Transverse colon (tissue), 4 donors: ENCODE measurements at places on chromosomes 13 and 19. TPM values are rescaled to one million over a fixed set of nuclear protein-coding genes. Genes with fewer than 3 reads are reported as not detected.

The LILRB2 gene
- total RNA-seq = 1.6 TPM

The CD33 gene
- total RNA-seq = not detected

The COMP gene
- 0.32 TPM for total RNA-seq

The SKA3 gene
- total RNA-seq = 1.6 TPM

The ZNF560 gene
- total RNA-seq = not detected

The ZNF530 gene
- not detected for total RNA-seq

The SIGLEC5 gene
- 1.1 TPM for total RNA-seq

The SPACA4 gene
- not detected for total RNA-seq

The PROZ gene
- total RNA-seq = not detected

The CACNG6 gene
- not detected for total RNA-seq

The KIRREL2 gene
- total RNA-seq = not detected

The ZNF548 gene
- total RNA-seq = 4.5 TPM

The SYT3 gene
- total RNA-seq = not detected

The AP1M2 gene
- 48.4 TPM for total RNA-seq

The SHISA7 gene
- total RNA-seq = not detected

The FXYD1 gene
- total RNA-seq = 10.6 TPM

The CEACAM1 gene
- 812 TPM for total RNA-seq

The ZNF841 gene
- 23.7 TPM for total RNA-seq

The MPV17L2 gene
- 1.6 TPM for total RNA-seq

The RFPL4A gene
- total RNA-seq = not detected

The MEIOSIN gene
- total RNA-seq = not detected

The ZNF99 gene
- total RNA-seq = not detected

The PRR22 gene
- total RNA-seq = 1.1 TPM

The MYPOP gene
- total RNA-seq = 10.7 TPM

The EFNB2 gene
- 77.5 TPM for total RNA-seq

The GAPDHS gene
- not detected for total RNA-seq

The ETV2 gene
- total RNA-seq = 35.2 TPM

The EMP3 gene
- total RNA-seq = 10.8 TPM

The CHAMP1 gene
- 3.4 TPM for total RNA-seq

The PSG1 gene
- total RNA-seq = not detected

The KCNN1 gene
- not detected for total RNA-seq

The SLC17A7 gene
- total RNA-seq = not detected

The RAB3A gene
- total RNA-seq = 8.6 TPM

The TEX29 gene
- total RNA-seq = not detected
